ENCODE measurements at places on chromosomes 13 and 19.

DNA sequence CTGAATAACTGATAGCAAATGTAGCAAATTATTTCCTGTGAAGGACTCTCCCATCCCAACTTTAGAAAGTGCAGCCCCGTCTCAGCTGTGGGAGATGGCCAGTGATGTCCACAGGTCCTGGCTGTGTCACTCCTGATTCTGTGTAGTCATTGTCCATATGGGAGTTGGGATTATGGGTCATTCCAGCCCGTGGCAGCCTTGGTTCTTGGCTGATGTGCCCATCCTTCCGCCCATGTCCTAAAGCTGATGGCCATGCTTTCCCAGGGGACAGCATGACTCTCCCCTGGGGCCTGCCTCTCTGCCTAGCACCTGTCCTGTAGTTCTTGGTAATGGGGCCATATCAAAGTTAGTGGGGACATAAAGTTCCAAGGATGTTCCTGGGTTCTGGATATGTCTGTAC, 43.9 kb upstream of the C1QTNF9 start:
- no peak for DNase-seq

GRCh38 chr13:23856008-23856750, 33.0 kb downstream of the MIPEP start:
- no peak for DNase-seq

- DNase-seq = peak; percentile 18
Measured at GRCh38 chr19:51789061-51789795, 5.7 kb upstream of the FPR3 start.

DNA sequence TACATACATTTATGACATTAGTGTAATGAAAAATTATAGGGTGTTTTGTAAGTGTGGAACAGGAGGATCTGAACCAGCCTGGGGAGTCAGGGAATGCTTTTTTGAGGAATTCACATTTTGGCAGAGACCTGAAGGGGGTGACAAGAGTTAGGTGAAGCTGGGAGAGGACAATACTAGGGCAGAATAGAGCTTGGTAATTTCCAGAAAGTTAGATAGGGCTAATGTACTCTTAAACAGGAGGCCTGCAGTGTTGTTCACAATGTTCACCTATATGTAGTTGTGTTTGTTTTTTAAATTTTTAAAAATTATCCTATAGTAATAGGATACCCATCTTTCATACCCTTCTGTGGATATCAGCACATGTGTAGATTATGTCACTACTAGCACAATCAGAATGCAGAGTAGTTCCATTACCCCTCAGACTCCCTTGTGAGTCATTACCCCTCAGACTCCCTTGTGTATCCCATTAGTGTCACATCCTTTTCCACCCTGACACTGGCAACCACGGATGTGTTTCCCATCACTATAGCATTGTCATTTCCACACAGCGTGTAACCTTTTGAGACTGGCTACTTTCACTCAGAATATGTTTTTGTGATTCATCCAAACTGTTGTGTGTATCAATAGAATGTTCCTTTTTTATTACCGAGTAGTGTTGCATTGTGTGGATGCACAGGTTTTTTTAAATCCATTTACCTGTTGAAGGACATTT, 43.1 kb downstream of the PCCA start:
- DNase-seq = peak; percentile 90

GRCh38 chr13:50993371-50993770, 83.8 kb downstream of the RNASEH2B start:
- no peak for DNase-seq

DNA sequence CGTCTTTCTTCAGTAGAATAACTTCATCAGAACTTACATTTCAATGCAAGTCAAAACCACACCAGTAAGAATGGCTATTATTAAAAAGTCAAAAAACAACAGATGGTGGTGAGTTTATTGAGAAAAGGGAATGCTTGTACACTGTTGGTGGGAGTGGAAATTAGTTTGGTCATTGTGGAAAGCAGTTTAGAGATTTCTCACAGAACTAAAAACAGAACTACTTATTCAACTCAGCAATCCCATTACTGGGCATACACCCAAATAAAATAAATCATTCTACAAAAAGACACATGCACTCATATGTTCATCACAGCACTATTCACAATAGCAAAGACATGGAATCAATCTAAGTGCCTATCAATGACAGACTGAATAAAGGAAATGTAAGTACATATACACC, 231.2 kb downstream of the NHLRC3 start:
- no peak for DNase-seq

DNA sequence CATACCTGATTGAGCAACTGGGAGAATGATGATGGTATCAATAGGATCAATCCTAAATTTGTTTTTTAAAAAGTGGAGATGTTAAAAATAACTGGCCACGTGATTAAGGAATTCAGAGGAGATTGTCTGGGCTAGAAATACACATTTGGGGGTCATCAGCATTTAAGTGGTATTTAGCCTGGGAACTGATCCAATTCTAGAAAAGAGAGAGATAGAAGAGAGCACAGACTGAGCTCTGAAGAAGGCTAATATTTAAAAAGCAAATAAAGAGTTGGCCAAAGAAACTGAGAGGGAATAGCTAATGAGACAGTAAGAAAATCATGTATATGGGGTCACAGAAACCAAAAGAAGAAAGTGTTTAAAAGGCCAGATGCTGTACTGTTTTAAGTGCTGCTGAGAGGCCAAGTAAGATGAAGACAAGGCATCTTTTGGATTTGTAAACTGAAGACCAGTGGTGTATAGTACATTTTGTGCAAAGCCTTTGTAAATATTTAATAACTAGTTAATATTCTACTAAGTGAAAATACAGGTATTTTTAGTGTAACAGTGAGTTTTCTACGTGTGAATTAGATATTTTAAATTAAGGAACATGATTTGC, 40.2 kb downstream of the UBL3 start:
- no peak for DNase-seq

- DNase-seq = no peak
Measured at GRCh38 chr19:55014714-55015113, 23.4 kb downstream of the GP6 start.

- no peak for DNase-seq
Measured at GRCh38 chr19:46887240-46887782, 26.5 kb downstream of the ARHGAP35 start.

GRCh38 chr13:30561511-30561910, 56.2 kb upstream of the USPL1 start:
- no peak for DNase-seq

- DNase-seq = peak; percentile 43
Measured at GRCh38 chr19:9178901-9179300, at the start of gene OR7D2. OR7D2 (plus strand) TSS chr19:9178979; CDS start chr19:9185782, 6,803 bp downstream.

- no peak for DNase-seq
Measured at GRCh38 chr19:33752018-33752800, 44.5 kb upstream of the KCTD15 start.

DNA sequence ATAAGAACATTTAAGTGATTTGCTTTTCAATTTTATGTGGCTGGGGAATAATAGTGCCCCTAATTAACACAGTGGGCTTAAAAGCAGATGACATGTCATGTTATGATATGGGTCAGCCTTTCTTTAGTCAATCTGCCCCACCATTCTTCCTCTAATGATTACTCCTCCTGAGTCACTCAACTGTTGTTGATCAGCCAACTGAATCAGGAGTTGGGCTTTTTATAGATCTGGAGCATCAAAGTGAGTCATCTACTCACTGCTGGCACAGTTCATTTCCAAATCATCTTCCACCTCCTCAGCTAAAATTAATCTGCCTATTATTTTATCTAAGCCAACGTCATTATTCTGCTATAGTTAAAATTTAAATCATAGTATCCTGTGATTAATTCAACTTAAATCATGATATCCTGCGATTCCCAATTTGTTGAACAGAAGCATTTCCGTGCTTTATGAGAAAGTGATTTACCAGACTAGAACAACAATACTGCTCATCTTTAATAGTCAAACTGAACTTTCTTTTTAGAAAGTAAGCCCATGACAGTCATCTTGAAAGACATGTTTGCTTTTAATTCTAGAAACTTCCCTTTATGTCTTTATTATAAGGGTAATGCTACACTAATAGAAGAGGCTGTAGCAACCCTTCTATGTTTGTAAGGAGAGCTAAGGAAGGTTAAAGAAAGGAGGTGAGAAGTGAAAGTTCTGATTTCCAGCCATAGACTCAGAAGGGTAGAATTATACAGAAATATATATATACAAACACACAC, 551.4 kb downstream of the TBC1D4 start:
- peak; percentile 13 for DNase-seq

GRCh38 chr19:57362419-57362818, 932 bp upstream of the TRAPPC2B start:
- DNase-seq = no peak

DNA sequence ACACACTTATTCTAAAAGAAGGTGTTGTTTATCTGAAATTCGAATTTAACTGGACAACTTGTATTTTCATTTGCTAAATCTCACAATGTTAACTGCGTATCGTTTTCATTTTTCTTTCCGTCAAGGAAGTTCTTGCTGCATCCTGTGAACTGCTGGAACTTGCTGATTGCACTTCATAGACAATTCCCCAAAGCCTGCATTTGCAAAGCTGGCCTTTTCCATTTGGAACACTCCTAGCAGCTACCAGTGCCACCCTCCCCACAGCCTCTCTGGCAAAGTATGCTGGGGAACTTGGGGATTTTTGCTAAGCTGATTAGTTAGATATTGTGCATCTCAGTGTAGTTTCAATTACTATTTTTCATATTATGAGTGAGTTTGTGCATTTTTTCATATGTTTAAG, 20.4 kb upstream of the ARGLU1 start:
- DNase-seq = no peak

DNA sequence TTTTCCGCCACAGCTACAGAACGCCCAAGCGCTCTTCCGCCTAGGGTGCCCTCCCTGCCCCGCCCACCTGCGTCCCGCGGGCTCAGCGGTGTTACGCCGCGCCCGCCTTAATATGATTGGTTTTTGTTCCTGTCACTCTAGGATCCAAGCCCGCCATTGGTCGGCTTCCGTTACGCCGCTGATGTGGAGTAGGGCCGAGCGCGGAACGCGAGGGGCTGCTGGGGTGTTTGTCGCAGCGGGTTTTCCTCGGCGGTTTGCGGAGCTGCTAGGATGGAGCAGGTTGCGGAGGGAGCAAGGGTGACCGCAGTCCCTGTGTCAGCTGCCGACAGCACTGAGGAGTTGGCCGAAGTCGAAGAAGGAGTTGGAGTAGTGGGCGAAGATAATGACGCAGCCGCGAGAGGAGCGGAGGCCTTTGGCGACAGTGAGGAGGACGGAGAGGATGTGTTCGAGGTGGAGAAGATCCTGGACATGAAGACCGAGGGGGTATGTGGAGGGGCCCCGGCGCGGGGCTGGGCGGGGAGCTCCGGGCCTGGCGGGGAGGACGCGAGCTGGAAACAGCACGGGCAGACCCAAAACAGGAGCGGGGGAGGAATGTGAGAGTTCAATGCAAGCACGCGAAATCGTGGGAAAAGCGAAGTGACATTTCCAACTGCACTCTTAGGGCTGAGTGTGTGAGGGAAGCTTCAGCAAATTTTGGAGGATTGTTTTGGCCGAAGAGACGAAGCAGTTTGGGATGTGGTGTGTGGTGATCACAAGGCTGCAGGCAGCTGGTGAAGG, at the start of gene MPHOSPH8:
MPHOSPH8 (plus strand) TSS at position 181 of the 777 bp plus-strand sequence; CDS start at position 271, 90 bp downstream.
- peak; percentile 96 for DNase-seq

DNA sequence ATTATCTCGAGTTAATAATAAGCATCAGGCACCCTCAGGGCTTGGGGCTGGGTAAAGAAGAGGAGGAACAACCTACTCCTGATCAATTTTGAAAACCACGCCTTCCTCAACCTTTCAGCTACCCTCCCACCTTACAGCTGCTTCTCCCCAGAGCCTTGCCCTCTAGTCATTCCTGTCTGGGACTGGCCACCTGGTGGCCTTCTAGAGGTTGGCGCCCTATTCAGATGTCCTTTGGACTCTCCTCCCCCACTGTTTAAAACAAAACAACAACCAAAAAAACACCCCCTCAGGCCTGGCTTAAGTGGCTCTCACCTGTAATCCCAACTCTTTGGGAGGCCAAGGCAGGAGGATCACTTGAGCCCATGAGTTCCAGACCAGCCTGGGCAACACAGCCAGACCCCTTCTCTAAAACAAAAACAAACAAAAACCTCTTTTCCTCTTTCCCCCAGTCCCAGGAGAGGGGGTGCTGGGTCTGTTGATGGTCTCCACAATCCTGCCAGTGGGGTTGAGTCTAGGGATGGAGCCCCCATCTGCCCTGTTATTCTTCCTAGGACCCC, 62.3 kb downstream of the CCDC70 start:
- no peak for DNase-seq

DNA sequence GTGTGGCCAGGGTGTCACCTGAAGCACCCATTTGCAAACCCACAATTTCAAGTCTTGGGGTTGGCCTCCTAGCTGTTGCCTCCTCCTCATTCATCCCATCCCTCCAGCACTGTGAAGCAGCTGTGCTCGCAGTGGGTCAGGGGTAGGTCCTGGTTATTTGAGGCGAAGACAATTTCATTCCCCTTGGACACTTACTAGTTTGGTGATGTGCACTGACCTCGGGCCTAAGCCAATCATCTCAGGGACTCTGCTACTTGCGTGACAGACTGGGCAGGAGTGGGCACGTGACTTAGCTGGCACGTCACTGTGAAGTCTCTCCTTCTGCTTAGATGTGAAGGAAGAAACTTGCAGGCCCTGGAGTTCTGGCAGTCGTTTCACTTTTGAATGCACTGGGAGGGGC, 3.5 kb upstream of the ATP11A start:
- DNase-seq = no peak

- no peak for DNase-seq
Measured at GRCh38 chr19:50817941-50818858, 5.4 kb downstream of the KLK1 start.

GRCh38 chr13:25352806-25353205, 19.0 kb upstream of the ATP8A2 start:
- DNase-seq = no peak

DNA sequence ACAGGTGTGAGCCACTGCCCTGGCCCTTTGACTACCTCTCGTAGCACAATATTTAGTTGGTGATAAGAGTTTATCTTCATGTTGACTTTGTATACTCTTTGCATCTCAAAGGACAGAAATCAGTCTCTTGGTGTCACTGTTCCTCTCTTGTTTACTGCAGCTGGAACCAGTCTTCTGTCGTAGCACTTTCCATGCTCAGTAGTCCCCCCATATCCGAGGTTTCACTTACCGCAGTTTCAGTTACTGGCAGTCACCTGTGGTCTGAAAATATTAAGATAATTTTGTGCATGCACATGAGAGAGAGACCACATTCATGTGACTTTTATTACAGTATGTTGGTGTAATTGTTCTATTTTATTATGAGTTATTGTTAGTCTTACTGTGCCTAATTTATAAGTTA, 49.1 kb downstream of the WASF3 start:
- DNase-seq = no peak

DNA sequence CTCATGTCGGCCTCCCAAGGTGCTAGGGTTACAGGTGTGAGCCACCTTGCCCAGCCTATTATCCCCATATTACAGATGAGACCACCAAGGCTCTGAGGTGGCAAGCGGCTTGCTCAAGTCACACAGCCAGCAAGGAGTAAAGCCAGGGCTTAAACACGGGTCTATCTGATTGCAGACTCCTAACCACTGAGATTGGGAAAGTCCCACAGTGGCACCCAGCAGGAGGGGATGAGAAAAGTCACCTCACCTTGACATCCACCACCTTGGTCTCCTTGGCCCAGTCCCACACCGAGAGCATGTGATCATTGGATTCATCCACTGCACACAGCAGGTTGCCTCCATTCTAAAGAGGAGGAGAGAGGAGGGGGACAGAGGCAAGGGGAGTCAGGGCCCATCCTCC, 9.5 kb downstream of the EML2 start:
- DNase-seq = no peak

All from RKO (cell line).